ENCODE measurements at places on chromosomes 5 and 9.

GRCh38 chr5:59445741-59446140 is 447.8 kb downstream of the PDE4D start:
- DNase-seq: no peak

- DNase-seq: no peak
These were observed 130.9 kb downstream of the COX7C start for GRCh38 chr5:86748538-86749105.

DNA sequence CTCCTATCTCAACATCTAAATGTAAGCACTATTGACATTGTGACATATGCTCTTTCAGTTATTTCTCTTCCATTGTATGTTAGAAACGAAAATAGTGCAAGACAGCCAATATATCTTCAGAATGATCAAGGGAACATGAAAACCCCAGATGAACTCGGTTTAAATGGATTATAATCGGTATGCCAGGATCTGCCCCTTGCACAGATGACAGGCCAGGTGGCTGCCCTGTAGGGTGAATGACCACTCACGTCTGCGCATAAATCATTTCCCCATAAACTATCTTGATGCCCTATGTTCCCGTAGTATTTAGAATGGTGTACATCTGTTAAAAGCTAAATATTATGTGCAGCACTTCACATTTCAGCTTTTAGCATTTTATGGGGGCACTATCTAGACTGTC is 69.7 kb upstream of the RANBP3L start:
- no peak for DNase-seq

DNA sequence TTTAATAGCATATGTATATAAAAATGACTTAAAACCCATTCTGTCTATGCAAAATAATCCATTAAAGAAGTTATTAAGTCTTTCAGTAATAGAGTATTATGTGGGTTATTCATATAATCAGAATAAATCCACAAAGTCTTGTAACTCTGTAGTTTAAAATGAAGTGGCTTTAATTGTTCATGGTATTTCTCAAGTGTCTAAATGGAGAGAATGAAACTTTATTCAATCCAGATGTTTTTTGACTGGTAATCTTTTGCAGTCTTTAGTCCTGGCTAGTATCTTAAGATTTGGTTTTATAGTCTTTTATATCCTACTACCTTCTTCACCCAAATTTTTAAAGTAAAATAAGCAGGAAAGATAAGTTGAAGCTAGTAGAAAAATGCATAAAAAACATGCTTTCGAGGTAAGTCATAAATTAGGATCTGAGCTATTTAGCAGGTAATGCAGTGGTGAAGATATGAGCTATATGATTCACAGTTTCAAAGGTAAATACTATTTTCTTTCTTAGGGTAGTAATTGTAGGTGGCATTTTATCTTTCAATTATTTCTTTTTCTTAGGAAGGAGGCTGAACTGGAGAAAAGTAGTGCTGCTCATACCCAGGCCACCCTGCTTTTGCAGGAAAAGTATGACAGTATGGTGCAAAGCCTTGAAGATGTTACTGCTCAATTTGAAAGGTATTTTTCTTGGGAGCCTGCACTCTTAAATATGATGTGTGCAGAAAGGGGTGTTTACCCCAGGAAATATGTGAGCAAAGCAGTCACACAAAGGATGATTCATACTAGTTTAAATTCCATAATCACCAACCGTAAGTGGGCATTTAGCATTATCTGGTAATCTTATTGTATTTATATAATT is 17.9 kb downstream of the HMMR start:
- DNase-seq: no peak

DNA sequence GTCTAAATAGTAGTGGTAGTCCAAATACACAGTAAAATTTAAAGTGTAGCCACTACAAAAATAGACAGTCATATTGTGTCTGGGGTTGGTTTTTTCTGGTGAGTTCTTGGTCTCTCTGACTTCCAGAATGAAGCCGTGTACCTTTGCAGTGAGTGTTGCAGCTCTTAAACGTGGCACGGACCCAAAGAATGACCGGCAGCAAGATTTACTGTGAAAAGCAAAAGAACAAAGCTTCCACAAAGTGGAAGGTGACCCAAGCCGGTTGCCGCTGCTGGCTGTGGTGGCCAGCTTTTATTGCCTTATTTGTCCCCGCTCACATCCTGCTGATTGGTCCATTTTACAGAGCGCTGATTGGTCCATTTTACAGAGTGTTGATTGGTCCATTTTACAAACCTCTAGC is 188.7 kb downstream of the ZNF608 start:
- no peak for DNase-seq

DNA sequence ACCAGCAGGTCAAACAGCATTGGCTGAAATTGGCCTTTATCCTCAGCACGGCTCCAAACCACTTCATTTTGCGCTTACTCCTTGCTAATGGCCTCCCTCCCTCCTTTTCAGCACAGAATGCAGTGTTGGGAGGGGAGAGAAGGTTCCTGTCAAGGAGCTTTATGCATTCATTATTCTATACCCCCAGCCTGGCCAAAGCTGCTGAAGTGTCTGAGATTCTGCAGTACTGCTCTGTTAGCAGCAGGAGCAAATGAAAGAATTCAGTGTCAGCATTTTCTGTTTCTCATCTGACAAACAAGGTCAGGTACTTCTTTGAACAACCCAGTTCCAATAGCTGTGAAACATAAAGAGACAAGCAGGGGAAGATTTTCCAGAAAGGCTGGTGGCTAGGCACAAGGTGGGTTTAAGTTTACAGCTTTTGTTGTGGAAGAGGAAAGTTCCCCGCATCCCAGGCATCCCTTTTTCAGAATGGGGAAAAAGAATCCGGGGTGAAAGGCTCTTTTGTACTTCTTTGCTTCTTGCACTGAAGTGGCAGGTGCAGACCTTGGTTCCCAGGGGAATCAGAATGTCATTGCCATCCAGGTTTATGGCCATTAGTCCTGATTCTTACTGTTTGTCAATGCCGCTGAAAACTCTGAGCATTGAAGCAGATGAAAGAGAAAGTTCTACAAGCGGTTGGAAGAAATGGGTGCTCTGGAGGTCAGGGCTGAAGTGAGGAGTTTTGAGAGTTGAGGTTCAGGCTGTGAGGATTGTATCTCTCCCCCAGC is 109.3 kb upstream of the APC start:
- DNase-seq: no peak

- no peak for DNase-seq
These were observed 33.2 kb downstream of the MED27 start for GRCh38 chr9:132046456-132046855.

DNA sequence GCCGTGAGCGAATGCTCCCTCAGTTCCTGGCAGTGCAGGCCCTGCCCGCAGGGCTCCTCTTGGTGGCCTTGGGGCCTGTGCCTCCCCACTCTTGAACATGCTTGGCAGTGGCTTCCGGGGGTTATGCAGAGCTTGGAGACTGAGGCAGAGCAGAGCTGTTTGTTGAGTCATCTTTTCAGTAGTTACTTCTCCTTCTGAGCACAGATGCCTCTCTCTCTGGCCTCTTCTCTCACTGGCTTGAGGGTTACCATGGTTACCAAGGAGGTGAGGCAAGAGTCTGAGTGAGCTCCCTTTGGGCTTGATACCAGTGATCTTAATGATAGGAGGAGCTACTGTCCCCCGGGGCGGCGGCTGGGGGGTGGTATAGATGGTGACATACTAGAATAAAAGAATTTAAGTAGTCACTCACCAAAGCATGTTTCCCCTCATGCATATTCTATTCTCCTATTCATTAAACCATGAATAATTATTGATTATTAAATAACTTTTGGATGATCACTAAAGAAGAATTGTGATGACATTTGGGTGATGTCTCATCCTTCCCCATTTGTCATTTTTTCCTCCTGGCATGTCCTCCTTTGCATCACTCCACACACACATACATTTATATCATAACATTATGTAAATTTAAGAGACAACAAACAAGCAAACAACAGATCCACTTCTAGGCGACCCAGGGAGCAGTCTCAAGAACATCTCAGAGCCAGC is 111.1 kb downstream of the ARHGAP26 start:
- no peak for DNase-seq

DNA sequence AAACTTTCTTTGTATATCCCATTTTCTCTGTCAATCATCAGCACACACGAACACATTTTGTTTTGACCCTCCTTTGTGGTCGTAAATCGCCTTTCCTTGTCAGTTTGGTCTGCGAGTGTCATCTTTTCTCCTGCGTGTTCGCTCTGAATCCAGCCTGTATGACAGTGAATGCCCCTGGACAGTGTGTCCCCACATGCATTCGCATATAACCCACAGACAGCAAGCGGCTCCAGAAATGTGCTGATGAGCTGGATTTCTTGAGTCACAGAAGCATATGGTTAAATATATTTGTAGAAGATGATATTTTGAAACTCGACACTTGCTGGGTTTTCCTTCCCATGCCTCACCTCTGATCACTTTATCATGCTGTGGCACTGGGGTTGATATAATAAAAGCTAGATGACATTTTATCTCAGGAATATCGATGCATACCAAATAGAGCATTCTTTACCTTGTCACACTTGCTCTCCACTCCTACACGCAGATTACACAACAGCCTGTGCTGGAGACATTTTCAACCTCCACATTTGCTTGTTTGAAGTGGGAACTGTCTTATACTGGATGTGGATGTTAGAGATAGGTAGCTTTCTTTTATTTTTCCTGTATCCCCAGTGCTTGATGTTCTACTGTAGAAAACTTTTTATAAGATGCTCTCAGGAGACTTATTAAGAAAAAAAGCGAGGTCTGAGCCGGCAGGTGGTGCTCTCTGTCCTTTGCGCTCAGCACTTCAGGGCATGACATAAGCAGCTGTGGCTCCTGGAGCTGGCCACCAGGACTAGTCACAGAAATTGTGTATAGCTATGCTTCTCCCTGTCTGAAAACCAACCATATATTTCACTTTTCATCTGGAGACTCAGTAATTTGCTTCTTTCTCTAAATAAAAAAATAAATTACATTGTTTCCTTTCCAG is 215.1 kb downstream of the SH3GL2 start:
- DNase-seq: no peak

- no peak for DNase-seq
These were observed 23.2 kb downstream of the CNTFR start for GRCh38 chr9:34566322-34566721.

GRCh38 chr9:23740531-23740930 is 85.5 kb downstream of the ELAVL2 start:
- DNase-seq: no peak

DNA sequence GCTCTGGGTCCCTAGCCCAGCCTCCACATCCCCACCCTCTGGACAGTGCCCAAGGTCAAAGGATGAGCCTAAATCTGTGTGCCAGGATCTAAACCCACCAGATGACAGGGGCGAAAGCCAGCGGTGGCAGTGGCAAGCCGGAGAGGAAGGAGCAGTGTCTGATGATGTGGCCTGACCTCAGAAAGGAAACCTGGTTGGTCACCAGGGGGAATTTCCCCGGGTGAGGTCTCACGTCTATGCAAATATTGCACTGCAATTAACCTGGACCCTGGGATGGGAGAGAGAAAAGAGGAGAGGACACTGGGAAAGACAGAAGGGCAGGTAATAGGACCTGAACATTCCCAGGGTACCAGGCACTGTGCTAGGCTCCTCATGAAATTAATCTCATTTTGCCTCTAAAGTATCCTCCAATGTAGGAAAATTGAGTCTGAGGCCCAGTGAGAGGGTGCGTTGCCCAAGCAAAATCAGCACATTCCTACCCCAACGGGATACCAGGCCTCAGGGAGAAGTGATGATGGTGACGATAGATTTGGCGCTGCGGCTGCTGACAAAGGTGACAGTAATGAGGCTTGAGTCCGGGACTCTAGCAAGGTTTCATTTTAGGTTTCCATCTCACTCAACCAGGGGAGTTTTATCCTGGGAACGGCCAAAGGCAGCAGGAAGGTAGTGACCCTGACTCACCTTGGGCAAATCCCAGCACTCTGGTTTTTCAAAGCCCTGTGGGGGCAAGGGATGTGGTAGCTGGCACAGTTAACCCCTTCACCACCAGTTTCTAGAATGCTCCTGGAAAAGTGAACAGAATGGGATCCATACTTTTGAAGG is 13.4 kb upstream of the TNIP1 start:
- DNase-seq: no peak

- DNase-seq: no peak
These were observed 1.5 kb downstream of the MAMDC4 start for GRCh38 chr9:136853596-136854112.

DNA sequence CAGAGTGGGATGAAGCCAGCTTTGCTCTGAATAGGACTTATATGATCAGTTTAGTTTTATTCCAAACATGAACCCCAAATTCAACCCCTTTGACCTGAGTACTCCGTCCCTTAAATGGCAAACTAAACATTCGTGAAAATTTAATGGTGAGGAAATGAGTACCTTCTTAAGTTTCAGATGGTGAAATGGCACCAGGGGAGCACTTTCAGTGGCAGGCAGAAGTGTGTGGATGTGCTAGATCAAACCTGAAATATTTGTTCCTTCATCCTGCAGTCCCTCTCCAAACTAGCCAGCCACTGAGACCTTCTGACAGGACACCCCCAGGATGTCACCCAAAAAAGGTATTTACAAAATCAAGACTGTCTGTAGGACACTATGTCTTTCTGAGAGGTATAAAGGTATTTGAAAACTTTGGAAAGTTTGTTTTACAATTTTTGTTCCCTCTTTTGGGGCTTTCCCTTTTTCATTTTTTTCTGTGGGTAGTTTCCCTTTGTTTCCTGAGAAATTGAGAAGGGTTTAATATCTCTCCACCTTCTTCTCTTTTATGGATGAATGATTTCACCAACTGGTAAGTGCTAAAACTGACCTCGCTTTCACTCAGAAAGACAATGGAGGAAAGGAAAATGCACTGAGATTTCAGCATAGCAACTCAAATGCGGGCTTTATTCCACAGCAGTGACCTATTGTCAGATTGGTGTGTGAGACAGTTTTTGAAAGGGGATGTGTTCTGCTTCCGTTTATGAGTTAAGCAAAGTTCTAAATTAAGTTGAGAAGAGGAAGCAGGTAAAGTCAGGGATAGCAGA is 127.1 kb downstream of the TMC1 start:
- DNase-seq: no peak

- no peak for DNase-seq
These were observed 26.3 kb downstream of the LIFR start for GRCh38 chr5:38529955-38530646.

DNA sequence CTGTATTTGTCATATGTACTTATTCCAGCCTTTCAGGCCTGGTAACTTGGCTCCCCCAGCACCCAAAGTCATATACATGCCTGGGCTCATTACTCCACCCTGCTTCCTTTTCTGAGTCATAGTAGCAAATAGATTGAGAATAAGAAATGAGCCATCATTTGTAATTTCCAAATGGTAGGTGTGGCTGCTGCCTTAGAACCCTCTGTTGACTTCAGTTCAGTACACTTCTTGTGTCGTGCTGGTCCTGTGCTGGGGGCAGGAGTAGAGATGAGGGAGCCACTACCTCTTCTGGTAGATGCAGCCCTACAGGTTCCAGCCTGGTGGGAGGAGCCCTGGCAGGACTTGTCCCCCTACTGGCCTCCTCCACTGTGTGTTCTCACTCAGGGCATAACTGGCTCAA is 11.1 kb downstream of the GM2A start:
- DNase-seq: no peak

- no peak for DNase-seq
These were observed 56.0 kb upstream of the OR13F1 start for GRCh38 chr9:104448036-104448435.

DNA sequence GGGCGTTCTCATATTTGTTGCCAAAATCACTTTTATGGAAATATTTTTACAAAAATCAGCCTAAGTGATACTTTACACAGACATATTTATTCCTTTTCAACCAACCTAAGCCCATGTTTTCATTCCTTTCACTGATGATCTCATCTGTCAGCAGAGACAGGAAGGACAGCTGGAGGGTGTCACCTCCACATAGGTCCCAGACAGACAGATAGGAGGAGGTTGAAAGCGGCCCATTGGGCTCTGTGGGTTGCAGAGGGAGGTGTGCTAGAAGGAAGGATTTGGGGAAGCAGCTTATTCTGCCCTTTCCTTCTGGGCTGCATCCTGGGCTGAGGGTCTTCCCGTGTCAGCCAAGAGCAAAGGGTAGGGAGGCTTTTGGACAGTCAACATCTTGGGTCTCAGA is 26.0 kb upstream of the SEMA4D start:
- no peak for DNase-seq
